Endothelial cell of coronary artery (primary cell): ENCODE measurements at places on chromosomes 5 and 9. TPM values are rescaled to one million over a fixed set of nuclear protein-coding genes. Genes with fewer than 3 reads are reported as not detected.

Gene FAM151B
- 2.7 and 3.4 TPM in 2 replicates for total RNA-seq

Gene C8G
- 0.19 and 0.72 TPM in 2 replicates for total RNA-seq

Gene C9orf153
- 0.09 and 0.28 TPM in 2 replicates for total RNA-seq

Gene GIN1
- 4.2 and 5.1 TPM in 2 replicates for total RNA-seq

Gene OR13C9
- total RNA-seq = not detected in 2 replicates

Gene HMCN2
- under 0.01 and 0.28 TPM in 2 replicates for total RNA-seq
